Activated CD4-positive, alpha-beta T cell treated with anti-CD3 and anti-CD28 coated beads, Interleukin-2, amount 10 ng/mL, durations not matched to agents 24 days and 14 days (primary cell): ENCODE measurements at places on chromosomes 3 and 15. TPM values are rescaled to one million over a fixed set of nuclear protein-coding genes. Genes with fewer than 3 reads are reported as not detected.

Gene CCR9
- total RNA-seq, result not detected in 2 replicates

DNA sequence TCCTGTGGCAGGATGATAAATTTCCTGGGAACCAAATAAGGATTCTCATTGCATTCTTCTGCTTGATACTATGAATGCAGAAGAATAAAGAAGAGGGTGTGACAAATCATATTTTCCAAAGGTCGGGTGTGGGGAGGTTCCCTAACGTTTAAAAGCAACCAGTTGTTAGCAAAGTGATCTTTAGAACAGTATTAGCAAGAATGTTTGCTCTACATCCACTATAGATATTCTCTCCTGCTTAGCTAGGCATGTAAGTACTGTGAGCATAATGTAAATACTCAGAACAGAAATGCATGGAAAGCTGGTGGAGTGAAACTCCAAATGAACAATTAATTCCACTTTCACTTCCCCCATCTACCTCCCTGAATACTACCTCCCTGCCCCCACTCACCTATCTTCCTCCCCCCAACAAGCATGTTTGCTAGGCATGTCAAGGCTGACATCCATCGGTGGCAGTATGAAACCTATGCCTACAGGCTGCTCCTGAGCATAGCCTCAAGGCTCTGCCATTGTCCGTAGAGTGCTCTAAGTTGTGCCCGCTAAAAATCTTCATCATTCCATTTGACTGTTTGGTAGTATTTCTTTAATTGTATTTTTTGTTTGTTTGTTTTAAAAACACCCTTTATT lies 329.7 kb downstream of the TIGIT start:
- no peak for DNase-seq

DNA sequence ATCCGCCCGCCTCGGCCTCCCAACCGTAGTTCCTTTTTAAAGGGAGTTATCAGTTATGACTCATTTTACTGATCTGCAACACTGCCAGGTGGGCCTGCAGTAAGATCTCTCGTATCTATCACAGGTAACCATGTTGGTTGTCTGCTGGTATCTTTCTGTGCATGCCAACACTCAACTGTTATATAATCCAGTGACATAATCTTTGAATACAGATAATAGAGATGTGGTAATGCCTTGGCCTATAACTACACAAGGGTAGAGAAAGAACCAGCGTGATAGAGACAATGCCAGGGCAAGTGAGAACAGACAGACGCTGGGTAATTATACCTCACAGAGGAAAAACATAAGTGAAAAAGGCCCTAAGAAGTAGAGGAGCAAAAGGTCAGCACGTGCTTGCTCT lies 11.0 kb upstream of the ARPP19 start:
- no peak for DNase-seq

Gene VPS8
- 33.6 and 33.9 TPM in 2 replicates for total RNA-seq

DNA sequence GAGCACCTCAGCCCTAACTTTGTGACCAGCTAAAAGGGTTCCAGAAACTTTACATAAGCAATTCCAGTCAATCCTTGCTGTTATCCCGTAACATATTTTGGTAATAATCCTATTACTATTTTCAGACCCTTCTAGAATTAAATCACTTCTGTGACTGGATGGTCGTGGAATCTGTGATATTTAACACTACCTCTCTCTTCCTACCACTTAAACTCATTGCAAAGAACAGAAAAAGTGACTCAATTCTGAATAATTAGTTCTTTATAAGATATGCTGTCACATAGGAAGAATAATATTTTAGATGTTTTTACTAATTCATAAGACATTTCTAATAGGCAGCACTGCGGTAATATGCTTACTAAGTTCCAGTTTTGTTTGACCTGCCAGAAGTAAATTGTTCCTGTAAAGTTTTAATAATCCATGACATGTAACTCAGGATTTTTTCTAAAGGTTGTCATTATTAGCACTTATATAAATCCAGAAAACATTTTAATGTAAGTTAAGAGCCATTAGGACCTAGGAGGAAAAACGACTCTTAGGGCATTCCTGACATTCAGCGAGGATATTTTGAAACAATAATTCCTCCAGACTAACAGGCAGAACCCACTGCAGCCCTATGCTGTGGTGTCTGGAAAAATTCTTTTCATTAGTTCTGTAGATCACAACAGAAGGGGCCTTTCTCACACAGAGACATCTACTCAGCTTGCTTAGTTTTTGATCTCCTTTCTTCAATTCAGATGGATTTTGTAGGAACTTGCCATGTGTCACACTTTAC lies 113.3 kb upstream of the MBNL1 start:
- DNase-seq, result no peak

DNA sequence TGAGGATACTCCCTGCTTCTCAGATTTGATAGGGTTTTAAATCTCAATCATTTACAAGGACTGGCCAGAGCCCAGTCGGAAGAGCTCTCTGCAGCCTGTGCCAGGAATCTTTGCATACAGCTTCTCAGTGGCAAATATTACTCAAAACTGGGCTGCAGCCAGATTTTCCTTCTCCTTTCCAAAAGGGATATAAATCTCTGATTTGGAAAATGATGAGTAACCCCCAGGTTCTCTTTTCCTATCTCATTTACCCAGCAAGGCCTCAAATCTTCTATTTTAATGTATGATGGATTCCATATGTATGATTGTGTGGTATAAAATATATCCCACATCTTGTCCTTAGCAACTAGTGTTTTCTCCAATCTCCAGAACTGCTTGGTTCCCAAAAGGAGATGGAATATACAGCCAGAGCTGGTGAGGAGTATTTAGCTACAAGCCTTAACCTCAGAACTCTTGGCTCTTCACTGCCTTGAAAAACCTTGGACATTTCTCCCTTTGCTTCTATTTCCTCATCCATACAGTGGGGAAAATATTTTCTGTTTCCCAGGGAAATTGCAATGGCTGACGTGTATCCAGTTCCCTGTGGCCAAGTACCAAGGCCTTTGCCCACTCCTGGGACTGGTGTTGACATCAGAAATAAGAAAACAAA lies 114.4 kb downstream of the ATG7 start:
- DNase-seq, result no peak

Gene PRR20G
- not detected in 2 replicates for total RNA-seq

- no peak for DNase-seq
Measured at GRCh38 chr3:27826448-27826847, 104.3 kb upstream of the EOMES start.

- DNase-seq, result no peak
Measured at GRCh38 chr3:156659260-156659659, 15.1 kb upstream of the TIPARP start.

DNA sequence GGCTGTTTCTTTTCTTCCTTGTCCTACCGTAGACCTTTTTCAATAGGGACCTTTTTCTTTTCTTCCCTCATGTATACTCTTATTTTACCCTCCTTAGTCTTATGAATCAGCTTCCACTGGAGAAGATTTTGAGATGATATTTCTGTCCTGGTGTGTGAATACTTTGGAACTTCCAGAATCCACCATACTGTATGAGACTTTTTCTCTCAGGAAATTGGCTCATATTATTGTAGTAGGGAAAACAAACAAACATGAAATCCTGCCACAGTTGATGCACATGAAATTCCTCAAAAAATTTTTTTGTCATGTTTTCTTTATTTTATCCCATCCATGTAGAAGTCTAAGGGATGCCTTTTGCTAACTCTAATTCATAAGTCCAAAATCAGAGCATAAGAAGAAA lies 289.3 kb upstream of the PLSCR5 start:
- no peak for DNase-seq

GRCh38 chr3:10833855-10834414 lies 17.9 kb downstream of the SLC6A11 start:
- no peak for DNase-seq

Gene SOX14
- total RNA-seq, result not detected in 2 replicates

- DNase-seq, result no peak
Measured at GRCh38 chr15:60829416-60829815, 350.5 kb upstream of the ICE2 start.

DNA sequence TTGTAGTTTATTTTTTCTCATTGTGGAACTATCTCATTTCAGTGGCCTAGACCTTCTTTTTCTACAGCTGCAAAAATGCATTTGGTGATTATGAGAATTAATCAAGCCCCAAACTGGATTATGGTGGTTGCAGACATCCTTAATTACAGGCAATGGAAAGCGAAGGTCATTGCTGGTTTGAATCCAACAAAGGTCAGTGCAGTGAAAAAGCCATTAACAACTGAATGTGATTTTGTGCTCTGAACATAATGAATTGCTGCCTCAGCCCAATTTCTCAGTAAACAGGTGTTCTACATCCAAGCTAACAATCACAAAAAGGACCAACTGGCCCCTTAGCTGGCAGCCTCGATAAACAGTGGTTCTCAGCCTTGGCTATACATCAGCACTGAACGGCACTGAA lies 260.1 kb upstream of the DPPA4 start:
- DNase-seq, result no peak

DNA sequence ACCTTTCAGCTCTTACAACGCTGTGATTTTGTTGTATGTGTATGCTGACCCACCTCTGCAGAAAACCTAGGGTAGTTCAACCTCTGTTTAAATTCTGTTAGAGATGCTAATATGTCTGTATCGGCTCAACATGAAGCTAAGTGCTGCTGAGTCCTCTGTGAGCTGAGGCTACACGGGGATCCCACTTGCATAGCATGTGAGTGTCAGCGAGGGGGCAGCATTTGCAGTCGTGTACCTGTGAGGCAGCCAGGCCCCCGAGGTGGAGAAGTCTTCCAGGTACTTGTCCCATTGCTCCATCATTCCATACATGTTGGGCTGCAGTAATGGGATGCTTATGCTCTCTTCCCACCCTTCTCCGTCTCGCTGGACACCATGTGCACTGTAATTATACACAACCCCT lies 3.7 kb downstream of the MKRN2OS start:
- no peak for DNase-seq

DNA sequence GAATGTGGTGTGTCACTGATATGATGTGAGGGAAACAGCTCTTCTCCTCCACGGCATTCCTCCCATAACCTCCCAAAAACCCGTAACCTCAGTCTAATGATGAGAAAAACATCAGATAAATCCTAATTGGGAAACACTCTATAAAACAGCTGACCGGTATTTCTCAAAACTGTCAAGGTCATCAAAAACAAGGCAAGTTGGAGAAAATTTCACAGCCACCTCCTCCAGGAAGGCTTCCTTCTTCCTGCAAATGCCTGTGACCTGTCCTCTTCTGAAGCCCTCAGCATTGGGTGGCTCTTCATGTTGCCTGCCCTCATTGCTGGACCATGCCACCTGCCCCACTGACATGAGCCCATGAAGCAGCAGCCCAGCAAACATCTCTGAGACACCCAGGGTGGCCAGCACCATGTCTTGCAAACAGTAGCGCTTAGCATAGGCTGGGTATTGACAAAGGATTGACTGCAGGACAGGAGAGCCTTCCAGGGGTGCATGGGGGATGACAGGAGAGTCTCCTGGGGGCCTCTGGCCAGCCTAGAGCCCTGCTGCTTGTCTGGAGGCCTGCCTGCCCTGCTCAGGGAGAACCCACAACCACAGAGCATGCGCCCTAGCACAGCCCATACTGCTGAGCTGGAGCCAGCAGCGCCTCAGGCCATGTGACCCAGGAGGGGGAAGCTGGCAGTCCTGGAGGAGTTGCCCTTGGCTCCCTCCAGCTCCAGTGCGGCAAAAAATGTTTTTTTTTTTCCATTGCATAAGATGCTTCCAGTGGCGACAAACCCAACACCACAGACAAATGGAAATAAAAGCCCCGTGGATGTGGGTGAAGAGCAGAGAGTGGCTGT lies 49.7 kb downstream of the XXYLT1 start:
- DNase-seq, result no peak

Gene PSMD6
- total RNA-seq, result 141 and 146 TPM in 2 replicates

DNA sequence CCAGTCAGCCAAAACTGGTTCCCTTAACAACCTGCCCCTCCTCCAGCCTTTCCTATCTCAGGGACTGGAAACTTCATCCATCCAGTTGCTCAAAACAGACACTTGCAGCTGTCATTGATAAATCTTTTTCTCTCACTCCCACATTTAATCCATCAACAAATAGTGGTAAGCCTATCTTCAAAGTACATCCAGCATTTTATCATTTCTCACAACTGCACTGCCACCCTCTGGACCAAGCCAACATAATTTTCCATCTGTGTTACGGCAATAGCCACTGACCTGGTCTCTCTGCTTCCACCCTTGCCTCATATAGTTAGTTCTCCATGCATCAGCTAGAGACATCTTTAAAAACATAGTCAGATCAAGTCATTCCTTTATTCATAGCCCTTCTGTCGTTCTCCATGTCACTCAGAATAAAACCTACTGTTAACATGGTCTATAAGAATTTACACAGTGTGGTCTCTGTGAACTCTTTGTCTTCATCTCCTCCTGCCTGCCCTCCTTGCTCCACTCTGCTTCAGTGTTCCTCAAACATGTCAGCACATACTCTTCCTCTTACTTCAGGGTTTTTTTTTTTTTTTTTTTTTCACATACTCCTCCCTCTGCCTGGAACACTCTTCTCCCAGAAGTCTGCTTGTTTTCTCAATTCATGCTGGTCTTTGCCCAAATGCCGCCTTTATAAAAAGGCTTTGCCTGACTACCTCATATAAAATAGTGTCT lies 102.5 kb upstream of the COL6A5 start:
- DNase-seq, result no peak

DNA sequence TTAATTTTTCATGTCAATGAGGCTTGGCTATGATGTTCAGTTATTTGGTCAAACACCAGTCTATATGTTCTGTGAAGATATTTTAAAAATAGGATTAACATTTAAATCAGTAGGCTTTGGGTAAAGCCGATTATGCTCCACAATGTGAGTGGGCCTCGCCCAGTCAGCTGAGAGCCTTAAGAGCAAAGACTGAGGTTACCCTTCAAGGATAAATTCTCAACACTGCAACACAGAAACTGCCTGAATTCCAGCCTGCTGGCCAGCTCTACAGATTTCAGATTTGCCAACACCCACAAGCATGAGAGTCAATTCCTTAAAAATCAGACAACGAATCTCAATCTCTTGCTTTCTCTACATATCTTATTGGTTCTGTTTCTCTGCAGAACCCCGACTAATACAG lies 188.3 kb downstream of the PLCH1 start:
- no peak for DNase-seq

Gene SNTN
- total RNA-seq, result not detected in 2 replicates

DNA sequence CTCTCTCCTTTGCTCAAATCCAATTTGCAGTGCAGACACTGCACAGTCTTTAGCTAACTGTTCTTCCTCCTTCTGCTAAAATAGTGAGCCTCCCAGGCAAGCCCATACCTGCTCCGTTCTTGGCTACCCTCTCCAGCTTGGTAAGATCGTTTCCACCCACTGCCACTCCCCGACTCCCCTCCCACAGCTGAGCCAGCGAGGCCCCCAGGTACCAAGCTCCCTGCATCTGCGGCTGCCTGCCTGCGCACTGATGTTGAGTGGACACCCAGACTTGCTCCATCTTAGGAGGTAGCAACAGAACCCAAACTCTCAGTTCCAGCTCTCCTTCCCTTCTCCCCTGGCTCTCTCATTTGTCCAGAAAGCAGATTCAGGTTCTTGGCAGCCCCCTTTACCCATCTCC lies 7.9 kb upstream of the TNK2 start:
- DNase-seq, result no peak

GRCh38 chr15:39987821-39988220 lies 51.2 kb downstream of the SRP14 start:
- DNase-seq, result no peak

- DNase-seq, result peak; percentile 77
Measured at GRCh38 chr3:31695280-31696008, 162.7 kb downstream of the STT3B start.

Gene ATP10A
- 42.7 and 48.0 TPM in 2 replicates for total RNA-seq

Gene APOD
- total RNA-seq, result 1.8 and 2.6 TPM in 2 replicates
